ENCODE measurements at places on chromosomes 13 and 19.
A peak's percentile ranks its signal among the peaks of the same experiment; 100 is the strongest.

DNA sequence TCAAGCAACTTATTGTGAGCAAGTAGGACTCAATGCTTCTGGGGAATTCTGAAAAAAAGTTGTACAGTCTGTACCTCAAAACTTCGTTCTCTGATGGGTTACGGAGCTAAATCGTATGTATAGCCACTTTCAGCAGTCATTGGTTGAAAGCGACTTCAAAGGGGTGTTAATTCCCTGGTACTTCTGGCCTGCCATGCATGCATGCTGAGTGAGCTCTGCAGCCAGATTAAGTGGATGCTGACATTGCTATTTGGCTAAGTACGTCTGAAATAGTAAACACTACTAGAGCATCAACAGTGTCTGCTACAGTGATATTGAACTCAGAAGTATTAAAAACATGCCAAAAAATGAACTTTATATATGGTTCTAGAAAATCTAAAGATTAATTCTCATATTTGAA is 1183.1 kb upstream of the PCDH20 start:
- DNase-seq, result no peak

DNA sequence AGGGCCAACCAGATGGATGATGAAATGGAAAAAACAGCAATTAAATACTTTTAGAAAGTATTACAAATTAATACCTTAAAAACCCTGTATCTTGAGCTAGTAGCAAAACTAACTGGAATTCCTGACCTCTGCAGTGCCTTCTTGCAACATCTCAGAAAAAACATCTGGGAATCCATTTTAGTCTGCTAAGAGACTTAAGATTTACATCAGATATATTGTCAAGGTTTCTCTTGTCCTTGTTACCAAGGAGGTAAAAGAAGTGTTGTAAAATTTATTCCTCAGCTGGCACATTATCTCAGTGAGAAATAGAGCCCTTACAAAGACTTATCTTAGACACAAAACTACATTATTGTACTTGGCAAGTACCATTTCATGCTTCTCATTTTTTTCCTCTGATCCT is 18.5 kb downstream of the KCNRG start:
- DNase-seq, result no peak

DNA sequence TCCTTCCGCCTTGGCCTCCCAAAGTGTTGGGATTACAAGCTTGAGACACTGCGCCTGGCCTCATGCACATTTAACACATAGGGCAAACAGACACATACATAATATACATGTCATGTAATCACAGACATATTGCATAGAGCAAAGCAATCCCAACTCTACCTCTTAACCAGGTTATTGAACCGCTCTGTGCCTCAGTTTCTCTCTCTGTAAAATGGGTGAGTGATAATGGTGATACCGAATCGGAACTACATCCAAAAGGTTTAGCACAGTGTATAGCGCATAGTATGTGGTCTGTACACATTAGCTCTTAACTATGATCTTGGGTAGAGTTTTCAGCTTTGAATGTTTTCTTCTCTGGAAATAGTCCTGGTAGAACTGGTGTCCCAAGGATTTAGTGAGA is 4.8 kb downstream of the CAPNS1 start:
- DNase-seq, result no peak

DNA sequence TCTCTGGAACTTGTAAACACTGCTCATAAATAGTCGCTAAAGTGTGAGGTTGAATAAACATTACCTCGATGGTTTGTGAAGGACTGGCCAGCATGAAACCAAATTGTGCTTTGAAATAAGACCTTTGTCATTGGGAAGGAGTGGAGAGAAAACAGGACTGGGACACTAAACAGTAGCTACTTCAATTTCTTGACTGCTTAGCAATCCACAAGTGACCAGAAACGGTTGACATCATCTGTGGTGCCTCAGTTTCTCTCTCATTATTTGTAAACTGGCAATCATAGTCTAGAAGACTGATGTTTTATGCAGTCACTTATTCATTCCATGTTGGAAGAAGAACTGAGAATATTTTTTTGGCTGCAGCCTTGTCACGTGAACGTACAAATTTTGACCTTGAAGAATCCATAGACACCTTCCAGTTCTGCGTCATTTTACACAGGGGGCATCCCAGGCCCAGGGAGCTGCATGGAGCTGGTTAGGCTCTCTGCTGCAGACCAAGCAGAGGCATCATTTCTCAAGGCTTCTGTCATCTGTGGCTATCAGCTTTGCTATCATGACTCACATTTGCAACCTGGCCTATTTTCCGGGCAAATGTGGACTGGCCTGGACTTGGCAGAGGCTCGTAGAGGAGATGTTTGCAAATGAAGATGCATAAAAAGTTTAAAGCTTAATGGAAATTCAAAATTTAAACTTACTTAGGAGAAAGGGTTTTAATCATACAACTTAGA is 391.8 kb downstream of the FGF9 start:
- no peak for DNase-seq

DNA sequence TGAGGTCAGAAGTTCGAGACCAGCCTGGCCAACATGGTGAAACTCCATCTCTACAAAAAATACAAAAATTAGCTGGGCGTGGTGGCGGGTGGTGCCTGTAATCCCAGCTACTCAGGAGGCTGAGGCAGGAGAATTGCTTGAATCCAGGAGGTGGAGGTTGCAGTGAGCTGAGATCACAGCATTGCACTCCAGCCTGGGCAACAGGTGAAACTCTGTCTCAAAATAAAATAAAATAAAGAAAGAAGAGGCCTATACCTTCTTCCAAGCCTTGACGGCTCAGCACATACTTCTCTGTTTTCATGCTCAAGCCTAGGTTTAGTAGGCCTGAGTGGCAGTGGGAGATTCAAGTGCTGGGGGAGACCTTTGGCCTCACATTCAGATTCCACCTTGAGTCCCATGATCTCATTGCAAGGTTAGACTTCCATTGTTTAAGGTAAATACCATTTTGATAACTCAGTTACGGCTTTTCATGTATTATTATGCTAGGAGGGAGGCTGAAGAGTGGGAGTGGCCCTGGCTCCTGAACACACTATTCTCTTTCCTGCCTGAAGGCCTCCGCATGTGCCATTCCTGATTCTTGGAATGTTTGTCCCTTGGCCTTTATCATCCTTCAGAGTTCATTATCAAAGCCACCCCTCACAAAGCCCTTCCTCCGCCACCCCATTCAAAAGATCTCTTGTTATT is 1.6 kb upstream of the SPINT2 start:
- no peak for DNase-seq

DNA sequence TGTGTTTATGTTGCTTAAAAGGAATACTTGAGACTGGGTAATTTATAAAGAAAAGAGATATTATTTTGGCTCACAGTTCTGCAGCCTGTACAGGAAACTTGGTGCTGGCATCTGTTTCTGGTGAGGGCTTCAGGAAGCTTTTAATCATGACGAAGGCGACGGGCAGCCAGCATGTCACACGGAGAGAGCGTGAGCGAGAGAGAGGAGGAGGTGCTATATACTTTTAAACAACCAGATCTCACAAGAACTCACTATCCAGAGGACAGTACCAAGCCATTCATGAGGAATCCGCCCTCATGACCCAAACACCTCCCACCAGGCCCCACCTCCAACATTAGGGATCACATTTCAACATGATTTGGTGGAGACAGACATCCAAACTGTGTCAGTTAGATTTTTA is 163.4 kb upstream of the TSC22D1 start:
- DNase-seq, result no peak

DNA sequence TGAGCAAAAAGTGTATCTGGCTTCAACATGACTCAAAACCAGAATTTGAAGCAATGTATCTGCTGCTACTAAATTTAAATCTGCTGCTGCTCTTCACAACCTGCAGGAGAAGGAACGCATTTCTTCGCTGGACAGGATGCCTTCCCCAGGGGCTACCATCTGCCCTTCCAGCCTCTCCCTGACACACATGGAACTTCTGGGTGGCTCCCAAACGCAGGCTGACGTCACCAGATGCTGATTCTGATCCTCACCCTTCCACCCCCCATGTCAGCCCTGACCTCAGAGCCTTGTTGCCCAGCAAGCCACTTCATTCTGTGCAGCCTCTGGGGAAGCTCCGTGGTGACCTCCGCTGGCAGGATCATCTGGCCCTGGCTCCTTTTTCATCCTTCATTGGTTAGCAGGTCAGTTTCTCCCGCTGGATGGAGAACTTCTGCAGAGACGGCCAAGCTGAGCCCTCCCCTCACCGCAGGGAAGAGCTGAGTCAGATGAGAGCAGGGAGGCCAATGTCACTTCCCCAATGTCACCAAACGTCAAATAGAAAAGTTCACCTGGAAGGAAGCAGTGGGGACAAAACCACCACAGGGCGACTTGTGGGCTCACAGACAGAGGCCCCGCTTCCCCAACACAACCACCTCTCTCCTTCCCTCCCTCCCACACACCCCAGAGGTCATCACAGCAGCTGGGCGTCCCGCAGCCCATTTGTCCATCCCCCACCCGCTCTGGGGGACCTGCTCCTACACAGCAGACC is 14.0 kb upstream of the RAB20 start:
- peak; percentile 30 for DNase-seq

DNA sequence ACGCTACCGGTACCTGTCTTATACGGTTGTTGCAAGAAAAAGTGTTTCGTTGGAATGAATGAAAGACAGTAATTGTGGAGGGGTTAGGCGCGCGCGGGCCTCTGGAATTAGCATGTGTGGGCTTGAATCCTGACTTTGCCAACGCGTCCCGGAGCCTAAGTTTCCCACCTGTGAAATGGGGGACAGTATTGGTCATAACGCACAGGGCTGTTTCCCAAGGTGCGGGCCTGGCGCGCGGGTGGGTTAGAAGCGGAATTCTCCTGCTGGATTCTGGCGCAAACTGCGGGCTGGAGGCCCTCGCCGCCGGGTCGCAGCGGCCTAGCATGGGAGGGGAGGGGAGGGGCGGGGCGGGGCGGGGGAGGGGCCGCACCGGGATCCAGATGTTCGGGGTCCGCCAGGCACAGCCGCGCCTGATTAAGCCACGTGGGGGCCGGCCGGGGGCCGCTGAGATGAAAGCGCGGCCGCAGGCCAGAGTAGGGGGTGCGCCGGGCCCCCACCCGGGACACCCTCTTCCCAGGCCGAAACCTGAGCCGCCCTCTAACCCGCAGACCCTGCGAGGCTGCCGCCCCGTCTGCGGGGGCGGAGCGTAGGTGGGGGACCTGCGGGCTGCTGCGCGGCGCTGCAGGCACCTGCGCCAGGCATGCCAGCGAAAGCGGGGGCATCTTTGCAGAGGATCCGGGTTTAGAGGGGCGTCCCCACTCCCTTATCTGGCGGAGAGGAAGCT is 1.2 kb upstream of the TMEM59L start:
- no peak for DNase-seq

GRCh38 chr19:30672926-30673325 is 300.7 kb downstream of the ZNF536 start:
- no peak for DNase-seq

DNA sequence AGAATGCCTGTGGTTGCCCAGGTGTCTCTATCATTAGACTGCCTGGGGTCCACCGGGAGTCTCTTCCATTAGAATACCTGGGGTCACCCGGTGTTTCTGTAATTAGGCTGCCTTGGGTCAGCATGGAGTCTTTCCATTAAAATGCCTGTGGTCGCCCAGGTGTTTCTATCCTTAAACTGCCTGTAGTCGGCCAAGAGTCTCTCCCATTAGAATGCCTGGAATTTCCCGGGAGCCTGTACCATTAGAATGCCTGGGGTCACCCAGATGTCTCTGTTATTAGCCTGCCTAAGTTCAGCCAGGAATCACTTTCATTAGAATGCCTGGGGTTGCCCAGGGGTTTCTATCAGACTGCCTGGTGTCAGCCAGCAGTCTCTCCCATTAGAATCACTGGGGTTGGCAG is 1492.8 kb downstream of the UQCRFS1 start:
- DNase-seq, result no peak

DNA sequence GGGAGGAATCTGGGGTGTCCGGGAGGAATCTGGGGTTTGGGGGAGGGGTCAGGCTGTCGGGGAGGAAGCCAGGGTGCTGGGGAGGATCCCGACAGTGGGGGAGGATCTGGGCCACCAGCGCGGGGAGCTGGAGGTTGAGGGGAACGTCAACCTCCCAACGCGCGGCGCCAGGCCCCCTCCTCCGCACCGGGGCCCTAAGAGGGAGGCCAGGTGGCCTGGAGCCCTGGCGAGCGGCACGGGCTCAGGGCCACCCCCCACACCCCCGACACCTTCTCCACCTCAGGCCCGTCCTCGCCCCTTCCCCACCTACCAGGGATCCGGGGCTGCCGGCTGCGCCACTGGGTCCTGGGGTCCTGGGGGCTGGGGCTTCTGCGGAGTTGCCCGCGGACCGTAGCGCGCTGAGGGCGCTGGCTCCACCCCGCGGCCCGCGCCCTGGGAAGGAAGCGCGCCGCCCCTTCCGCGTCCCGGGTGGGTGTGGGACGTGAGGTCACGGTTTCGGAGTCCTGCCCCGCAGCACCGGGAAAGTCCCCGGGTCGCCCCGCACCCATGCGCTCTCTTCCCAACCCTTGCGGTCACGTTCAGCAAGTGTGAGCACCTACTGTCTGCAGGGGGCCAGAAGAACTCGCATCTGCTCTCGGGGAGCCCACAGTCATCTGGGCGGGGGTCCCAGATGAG is at the start of gene TICAM1:
TICAM1 (minus strand) TSS at position 409 of the 675 bp plus-strand sequence. CDS start 13,335 bp downstream, outside the sequence.
- peak; percentile 3 for DNase-seq

DNA sequence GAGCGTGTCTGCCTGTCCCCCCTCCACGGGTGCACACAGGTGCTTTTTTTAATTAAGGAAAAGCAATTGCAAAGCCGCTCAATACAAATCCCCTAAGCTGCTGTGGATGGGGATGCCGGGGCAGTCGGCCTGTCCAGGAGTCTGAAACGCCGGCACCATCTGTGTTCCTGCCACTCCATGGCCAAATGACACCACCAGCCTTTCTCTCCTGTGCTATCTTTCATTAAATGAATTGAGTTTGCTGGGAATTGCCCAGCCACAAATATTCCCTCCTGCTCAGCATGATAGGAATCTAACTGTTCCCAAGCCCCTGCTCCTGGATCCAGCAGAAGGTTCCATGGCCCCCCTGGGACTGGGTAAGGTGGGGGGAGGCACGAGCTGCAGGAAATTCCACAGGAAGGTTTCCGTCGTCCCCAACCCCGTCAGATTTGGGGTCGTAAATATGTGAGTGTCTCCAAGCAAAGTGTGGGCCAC is 139.2 kb downstream of the KDM4B start:
- no peak for DNase-seq

DNA sequence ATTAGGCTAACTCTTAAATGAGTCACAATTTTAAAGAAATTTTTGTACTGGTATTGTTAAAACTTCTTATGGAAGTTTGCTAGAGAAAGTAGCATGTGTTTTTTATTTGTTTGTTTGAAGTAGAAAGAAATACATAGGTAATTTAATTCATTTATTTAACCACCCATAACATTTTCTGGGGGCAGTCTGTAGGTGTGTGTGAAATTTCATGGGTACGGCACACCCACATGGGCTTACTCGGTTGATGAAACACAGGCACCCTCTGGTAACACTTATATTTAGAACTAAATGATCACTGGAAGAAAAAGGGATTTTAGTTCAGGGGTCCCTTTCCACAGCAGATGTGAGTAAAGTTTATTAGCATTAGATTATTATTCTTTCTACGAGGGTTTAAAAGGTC is 88.1 kb downstream of the DGKH start:
- no peak for DNase-seq

DNA sequence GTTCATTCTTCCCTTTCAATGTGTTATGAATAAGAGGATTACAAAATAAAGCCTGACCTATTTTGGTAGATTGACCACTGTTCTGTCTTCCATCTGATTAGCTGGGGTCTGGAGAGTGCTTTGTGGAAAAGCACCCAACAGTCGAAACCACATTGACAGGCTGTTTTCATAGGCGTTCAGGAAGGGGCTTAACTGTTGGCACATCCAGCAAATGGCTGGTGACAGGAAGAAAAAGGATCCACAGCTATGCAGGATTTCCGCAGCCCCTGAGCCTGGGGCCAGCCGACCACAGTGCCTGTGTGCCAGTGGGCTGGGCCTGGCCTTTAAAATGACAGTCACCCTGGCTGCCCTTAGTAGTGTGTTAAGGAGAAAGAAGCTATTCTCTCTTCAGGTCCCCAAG is 113.3 kb downstream of the SIPA1L3 start:
- DNase-seq, result no peak

All from NCI-H774 (cell line).